Umbilical cord (tissue), 2 donors: ENCODE measurements at places on chromosomes 2 and 18. TPM values are rescaled to one million over a fixed set of nuclear protein-coding genes. Genes with fewer than 3 reads are reported as not detected.

The MREG gene
- total RNA-seq, result 1.2 TPM

The TMEM127 gene
- 13.5 TPM for total RNA-seq

The CGREF1 gene
- 11.6 TPM for total RNA-seq

The EDAR gene
- total RNA-seq, result 1.2 TPM

DNA sequence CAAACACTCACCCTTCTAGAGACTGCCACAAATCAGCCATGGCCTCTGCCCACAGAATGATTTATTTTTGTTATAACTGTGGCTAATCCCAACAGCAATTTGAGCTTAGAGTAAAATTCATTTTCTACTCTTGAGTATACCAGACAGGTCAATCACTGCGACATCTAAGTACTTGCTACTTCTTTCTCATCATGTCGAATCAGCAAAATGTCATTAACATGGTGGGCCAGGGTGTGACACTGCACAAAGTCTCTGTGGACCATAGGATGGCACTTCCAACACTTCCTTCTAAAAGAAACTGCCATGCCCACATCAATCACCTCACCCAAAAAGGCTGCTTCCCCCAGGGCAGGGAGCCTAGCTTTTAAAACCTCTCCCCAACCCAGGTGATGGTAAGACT, 64.4 kb downstream of the KCNG3 start:
- DNase-seq, result no peak

DNA sequence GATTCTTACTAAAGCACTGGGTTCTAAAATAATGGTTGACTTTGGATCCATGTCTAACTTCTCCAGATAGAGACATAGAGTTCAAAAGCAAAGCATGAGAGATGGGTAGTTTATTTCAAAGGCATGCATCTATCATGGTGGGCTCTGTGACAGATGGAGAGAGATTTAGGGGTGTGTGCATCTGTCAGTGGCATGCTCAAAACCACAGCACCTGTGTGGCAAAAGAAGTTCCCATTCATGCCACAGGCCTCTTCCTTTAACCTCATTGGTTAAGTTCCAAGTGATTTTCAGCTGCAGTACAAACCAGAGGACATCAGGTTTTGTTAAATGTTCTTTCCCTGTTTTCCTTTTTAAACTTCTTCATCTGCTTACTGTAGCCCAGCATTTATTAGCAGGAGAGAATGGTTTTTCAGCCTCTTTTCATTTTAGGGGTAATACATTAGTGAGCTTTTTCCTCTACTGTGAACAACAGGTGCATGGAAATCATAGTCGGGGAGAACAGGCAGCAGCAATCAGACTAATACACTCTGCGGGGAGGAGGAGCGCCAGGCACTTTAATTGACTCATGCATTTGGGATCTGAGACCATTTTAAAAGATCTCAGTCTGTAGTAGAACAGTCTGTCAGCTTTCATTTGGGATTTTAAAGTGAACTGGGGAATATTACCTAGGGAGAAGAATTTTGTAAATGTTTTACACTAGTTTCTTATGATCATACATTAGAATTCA, 52.4 kb upstream of the UPP2 start:
- DNase-seq, result no peak

DNA sequence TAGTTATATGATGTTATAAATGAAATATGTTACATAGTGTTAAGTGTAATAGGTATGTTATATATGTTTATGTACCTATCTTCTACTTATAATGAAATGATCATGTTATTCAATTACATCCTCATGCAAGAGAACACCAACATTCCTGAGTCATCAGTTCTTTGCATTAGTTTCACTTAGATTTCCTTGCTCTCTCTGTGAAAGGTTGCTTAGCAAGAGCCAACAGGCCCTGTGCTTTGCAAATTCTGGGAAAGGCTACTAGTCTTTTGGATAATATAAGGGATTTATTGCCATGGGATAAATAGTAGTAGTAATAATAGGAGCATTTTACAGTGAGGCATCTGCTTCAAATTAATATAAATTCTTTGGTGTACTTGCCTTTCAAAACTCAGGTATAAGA, 274.8 kb downstream of the SP3 start:
- peak; percentile 3 for DNase-seq

DNA sequence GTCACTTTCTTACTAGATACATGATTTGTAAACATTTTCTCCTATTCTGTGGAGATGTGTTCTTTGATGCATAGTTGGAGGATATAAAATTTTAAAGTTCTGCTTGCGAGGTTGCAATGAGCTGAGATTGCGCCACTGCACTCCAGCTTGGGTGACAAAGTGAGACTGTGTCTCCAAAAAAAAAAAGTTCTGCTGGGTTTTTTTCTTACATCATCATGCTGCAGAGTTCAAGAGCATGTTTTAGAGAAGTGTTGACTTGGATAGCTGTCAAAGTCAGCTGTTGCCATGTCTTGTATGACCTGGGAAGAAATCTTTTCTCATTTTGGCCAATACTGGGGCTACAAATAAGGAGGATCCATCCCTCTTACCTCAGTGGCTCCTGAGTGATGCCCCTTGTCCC, 71.3 kb downstream of the UGGT1 start:
- DNase-seq, result no peak
